EL (cell line): ENCODE measurements at places on chromosomes 7 and 10.

GRCh38 chr7:131066635-131067034 is 261.0 kb upstream of the MKLN1 start:
- peak; percentile 65 for DNase-seq

DNA sequence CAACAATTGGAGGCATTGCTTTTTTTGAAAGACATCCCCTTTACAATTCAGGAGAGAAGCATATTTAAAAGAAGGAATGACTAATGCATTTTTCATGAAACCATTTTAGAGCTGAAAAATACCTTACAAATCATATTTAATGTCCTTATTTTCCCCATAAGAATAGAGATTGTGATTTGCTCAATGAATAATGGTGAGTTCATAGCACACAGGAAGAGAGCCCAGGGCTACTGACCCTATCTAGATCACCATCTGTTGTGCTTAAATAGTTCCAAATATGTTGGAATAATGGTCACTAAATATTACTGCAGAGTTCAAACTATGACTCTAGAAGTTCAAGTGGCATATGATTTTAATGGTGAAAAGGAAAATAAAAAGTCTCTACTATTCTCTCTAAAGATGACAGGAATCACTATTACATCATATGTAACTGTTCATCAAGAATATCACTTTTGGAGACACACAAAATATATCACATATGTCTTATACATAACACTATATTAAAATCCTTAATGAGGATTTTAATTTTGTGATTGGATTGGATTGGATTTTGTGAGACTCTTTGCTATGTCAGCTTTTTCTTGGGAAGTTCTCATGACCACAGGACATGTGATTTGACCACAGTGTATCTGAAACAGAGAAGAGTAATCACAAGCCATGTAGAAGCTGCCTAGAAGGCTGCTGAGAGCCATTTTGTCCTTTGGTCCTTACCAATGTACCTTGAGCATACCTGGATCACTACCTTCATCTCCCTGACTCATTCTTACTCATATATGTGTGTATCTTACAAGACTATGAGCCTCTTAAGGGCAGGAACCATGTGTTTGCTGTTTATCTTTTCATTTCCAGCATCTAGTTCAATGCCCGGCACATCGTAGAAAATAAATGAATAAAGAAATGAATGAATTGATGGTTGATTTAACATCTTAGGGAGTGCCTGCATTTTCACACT is 26.4 kb downstream of the SLC16A9 start:
- DNase-seq: no peak

GRCh38 chr7:105978035-105978434 is 15.0 kb downstream of the CDHR3 start:
- DNase-seq: no peak

GRCh38 chr10:132835848-132836233 is 49.9 kb upstream of the NKX6-2 start:
- DNase-seq: no peak

DNA sequence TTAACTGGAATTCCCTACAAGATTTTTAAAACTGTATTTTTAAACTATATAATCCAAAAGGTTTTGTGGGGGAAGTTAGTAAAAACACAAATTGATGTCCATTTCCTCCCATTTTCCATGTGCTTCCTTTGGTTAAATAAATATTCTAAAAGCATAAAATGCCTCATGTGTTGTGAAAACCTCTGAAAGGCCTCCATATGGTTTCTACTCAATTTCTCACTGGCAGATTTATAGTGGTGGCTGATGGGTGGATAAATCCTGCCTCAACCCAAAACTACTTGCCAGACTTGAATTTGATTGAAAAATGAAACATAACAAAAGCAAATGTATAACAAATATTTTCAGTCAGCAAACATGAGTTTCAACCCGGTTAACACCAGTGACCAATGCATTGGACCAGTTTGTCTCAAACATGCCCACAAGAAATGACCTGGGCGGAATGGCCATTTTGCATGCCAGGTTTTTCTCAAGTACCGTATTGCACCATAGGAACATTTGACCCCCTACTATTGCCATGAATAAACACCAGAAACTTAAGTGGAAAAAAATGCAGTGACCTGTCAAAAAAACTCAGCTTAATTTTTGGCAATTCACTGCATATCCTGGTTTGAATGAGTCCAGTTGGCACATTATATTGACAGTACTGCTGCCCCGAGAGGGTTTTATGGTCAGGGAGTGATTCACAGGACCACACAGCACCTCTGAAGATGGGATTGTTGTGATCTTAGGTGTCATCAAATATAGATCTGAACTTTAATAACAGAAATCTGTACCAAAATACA is 454.6 kb upstream of the ANKRD30A start:
- DNase-seq: no peak

DNA sequence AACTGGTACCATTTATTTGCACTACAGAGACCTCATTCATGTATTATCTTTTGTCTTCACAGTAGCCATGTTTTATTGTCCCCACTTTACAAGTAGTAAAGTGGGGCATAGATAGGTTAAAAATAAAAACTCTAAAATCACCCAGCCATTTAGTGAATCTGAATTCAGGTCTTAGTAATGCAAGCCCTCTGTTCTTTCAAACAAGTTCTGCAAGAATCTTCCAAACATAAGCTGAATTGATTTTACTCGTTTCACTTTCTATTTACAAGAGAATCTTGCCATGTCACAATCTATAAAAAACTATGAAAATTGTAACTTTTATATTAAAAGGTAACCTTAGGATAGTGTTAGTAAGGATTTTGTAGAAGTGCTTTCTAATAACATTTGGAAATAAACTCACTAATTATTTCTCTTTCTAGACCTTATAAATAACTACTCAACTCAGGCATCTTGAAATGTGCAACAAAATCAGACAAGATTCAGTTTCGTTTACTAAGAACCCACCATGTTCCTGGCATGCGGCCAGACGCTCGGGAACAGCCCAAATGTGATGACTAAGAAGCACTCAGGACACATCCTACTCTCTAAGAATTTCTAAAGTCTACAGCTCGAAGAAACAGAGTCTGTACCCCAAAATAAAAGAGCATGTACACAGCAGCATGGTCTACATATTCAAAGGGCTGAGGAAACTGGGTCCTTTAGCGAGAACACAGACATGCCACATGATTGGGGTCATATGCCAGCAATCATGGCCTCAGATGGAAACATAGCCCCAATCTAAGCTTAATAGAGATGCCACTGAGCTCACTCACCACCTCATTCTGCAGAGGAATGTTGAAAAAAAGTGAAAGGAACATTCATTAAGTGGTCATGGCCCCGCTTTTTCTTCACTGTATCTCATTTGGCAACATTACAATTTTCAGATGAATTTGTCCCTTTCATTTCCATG is 167.6 kb downstream of the AMPH start:
- DNase-seq: peak; percentile 82
